PC-9 (cell line): ENCODE measurements at places on chromosomes 12 and 14. TPM values are rescaled to one million over a fixed set of nuclear protein-coding genes. Genes with fewer than 3 reads are reported as not detected.
A peak's percentile ranks its signal among the peaks of the same experiment; 100 is the strongest.

GRCh38 chr12:82627799-82628198 is 58.9 kb upstream of the TMTC2 start:
- no peak for DNase-seq
- H3K27ac ChIP-seq: no peak overlapping the region
- H3K27me3 ChIP-seq: no peaks in the 10 kb centered on the region
- H3K4me3 ChIP-seq: no peak overlapping the region

DNA sequence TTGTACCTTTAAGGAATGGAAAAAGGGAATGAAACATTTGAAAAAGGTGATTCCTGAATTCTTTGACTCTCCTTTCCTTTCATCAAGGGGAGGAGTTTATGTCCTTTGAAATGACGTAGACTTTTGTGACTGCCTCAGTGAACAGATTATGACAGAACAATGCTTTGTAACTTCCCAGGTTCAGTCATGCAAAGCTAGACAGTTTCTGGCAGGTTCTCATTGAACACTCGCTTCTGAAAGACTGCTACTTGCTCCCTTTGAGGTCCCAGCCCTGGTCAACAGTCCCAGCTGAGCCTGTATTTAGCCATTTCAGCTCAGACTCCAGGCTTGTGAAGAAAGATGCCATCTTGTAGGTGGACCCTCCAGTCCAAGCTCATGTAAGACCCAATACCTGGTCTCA is 1178.9 kb downstream of the BCL11B start:
- H3K27ac ChIP-seq: no peak overlapping the region
- H3K36me3 ChIP-seq: no peaks in the 10 kb centered on the region
- no peaks in the 10 kb centered on the region for H3K27me3 ChIP-seq
- no peaks in the 10 kb centered on the region for H3K4me1 ChIP-seq
- no peak overlapping the region for H3K4me3 ChIP-seq

DNA sequence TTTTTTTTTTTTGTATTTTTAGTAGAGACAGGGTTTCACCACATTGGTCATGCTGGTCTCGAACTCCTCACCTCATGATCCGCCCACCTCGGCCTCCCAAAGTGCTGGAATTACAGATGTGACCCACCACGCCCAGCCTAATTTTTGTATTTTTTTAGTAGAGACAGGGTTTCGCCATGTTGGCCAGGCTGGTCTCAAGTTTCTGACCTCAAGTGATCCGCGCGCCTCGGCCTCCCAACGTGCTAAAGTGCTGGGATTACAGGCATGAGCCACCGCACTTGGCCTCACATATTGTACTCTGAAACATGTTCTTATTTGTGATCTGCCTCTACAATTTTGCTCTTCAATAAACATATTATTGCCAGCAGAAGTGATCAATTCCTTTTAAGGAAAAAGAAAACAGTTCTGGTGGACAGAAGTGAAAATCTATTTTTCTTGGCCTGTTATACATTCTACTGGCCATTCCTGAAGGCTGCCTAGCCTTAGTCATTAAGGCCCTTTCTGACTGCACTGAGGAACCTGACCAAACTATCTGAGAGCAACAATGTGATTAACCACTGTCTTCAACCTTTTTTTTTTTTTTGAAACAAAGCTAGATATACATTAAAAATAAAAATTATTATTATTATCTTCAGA is 36.1 kb downstream of the SNX6 start:
- no peak for DNase-seq
- H3K27me3 ChIP-seq: no peaks in the 10 kb centered on the region
- H3K36me3 ChIP-seq: no peaks in the 10 kb centered on the region
- no peak overlapping the region for H3K27ac ChIP-seq
- no peaks in the 10 kb centered on the region for H3K4me1 ChIP-seq
- H3K4me3 ChIP-seq: no peak overlapping the region

GRCh38 chr12:47797441-47797840 is 22.3 kb downstream of the HDAC7 start:
- H3K4me1 ChIP-seq: no peaks in the 10 kb centered on the region
- no peak overlapping the region for H3K27ac ChIP-seq
- no peaks in the 10 kb centered on the region for H3K36me3 ChIP-seq
- no peaks in the 10 kb centered on the region for H3K27me3 ChIP-seq

DNA sequence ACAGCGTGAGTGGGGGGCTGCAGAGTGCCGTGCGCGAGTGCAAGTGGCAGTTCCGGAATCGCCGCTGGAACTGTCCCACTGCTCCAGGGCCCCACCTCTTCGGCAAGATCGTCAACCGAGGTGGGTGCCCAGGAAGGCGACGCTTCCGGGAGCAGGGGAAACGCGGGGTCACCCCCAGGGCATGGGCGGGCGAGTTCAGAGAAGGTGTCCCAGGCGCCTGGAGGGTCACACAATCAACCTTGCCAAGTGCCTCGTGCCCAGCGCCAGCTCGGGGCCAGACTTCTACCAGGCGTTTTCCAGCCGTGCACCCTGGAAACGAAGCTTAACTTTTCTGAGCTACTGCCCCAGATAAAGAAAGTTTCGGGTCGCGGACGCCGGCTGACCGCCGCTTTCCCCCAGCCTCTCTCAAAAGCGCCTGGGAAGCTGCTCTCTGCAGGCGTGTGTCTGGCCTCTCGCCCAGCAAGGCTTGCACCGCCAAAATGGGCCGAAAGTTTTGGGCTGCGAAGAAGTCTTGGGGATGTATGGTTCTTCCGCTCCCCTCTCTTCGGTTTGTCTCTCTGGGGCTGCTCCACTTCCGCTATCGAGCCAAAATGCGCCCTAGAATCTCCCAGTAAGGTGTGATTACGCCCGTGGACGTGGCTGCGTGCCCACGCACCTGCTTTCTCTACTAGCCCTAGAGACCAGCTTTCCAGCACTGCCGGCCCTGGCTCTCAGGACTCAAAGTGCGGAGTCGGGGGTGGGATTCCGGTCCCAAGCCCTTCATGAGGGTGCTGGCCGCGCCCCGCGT is 1.7 kb downstream of the WNT1 start:
- no peak overlapping the region for H3K27ac ChIP-seq
- no peaks in the 10 kb centered on the region for H3K4me1 ChIP-seq
- no peaks in the 10 kb centered on the region for H3K36me3 ChIP-seq
- peaks cover 54% of the 10 kb centered on the region for H3K27me3 ChIP-seq
- no peak for DNase-seq

GRCh38 chr12:130787445-130788410 is 51.3 kb downstream of the STX2 start:
- peaks cover 4% of the 10 kb centered on the region for H3K27me3 ChIP-seq
- no peak overlapping the region for H3K4me3 ChIP-seq
- H3K4me1 ChIP-seq: no peaks in the 10 kb centered on the region
- DNase-seq: no peak
- no peak overlapping the region for H3K27ac ChIP-seq

DNA sequence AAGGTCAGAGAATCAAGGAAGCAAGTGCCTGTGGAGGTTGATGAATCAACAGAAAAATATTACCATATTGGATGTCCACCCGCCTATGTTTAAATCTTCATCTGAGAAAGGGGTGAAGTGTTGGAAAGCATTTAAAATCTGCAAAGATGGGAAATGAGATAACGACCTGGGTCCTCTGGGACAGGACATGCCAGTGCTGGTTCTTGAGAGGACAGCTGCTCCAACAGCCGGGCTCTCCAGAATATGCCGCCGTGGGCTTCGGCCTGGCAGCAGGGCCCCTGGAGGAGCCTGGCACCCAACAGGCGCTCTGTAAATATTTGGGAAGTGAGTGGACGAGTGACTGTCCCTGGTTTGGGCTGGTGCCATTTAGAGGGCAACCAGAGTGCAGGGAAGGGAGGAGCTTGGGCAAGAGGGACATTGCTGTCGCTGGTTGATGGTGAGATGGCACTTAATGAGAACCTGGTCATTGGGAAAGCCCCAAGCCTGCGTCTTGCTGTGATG is 129.9 kb downstream of the KCNA5 start:
- peaks cover 19% of the 10 kb centered on the region for H3K27me3 ChIP-seq
- H3K27ac ChIP-seq: peak overlapping the region; percentile 61
- peaks cover 41% of the 10 kb centered on the region for H3K4me1 ChIP-seq
- H3K36me3 ChIP-seq: no peaks in the 10 kb centered on the region

DNA sequence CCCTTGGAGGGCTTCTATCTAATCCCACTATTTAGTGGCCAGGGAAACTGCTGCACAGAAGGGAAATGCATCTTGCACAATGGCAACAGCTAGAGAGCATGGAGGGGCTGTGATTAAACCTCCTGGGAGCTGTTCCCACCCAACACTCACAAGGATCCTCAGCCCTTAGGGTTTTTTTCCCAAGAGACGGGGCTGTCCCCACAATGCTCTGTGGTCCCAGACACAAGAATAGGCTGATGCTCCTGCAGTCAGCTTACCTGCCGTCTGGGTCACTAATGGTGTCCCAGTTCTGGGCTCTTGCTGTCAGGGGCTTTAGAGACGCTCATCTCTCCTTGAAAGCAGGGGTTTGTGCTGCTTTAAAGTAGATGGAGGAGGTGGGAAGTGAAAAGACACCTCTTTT is 4.6 kb downstream of the SERPINA1 start:
- peaks cover 12% of the 10 kb centered on the region; the same call in 1 of the 2 replicates for H3K27me3 ChIP-seq
- H3K4me1 ChIP-seq: no peaks in the 10 kb centered on the region
- no peaks in the 10 kb centered on the region for H3K36me3 ChIP-seq
- H3K4me3 ChIP-seq: no peak overlapping the region
- H3K27ac ChIP-seq: no peak overlapping the region

DNA sequence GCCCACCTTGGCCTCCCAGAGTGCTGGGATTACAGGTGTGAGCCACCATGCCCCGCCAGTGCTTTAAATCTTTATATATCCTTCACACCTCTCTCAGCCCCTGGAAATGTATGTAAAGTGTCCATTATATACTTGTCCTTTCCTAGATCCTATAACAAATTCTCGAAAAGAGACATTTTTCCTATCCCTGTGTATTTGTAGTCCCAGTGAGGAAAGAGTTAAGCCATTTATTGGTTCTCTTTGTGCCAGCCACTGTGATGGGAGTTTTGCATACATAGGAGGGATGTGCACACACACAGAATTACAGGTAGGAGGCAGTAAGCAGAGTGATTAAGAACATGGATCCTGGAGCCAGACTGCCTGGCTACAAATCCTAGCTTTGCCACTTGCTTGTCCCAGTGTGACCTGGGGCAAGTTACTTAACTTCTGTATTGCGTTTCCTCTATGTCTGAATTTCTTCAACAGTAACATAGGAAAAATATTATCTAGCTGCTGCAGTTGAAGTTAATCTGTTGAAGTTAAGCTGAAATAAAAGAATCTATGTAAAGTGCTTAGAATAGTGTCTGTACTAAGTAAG is 2.1 kb upstream of the RABGGTA start:
- no peaks in the 10 kb centered on the region for H3K27me3 ChIP-seq
- peaks cover 20% of the 10 kb centered on the region for H3K4me1 ChIP-seq
- no peak overlapping the region for H3K4me3 ChIP-seq
- H3K36me3 ChIP-seq: no peaks in the 10 kb centered on the region

GRCh38 chr14:51289169-51289568 is 49.1 kb downstream of the TMX1 start:
- H3K27me3 ChIP-seq: no peaks in the 10 kb centered on the region
- DNase-seq: no peak
- no peaks in the 10 kb centered on the region for H3K36me3 ChIP-seq
- H3K27ac ChIP-seq: no peak overlapping the region

GRCh38 chr14:60485598-60486251 is at the start of gene C14orf39:
C14orf39 (minus strand) TSS chr14:60486063; CDS start chr14:60485078, 985 bp downstream.
- H3K27ac ChIP-seq: no peak within 1 kb of the TSS
- H3K27me3 ChIP-seq: no peaks in the 10 kb centered on the region
- no peak within 1 kb of the TSS for H3K4me3 ChIP-seq
- no peak for DNase-seq
- H3K36me3 ChIP-seq: no peaks in the 10 kb centered on the region
- no peaks in the 10 kb centered on the region for H3K4me1 ChIP-seq

DNA sequence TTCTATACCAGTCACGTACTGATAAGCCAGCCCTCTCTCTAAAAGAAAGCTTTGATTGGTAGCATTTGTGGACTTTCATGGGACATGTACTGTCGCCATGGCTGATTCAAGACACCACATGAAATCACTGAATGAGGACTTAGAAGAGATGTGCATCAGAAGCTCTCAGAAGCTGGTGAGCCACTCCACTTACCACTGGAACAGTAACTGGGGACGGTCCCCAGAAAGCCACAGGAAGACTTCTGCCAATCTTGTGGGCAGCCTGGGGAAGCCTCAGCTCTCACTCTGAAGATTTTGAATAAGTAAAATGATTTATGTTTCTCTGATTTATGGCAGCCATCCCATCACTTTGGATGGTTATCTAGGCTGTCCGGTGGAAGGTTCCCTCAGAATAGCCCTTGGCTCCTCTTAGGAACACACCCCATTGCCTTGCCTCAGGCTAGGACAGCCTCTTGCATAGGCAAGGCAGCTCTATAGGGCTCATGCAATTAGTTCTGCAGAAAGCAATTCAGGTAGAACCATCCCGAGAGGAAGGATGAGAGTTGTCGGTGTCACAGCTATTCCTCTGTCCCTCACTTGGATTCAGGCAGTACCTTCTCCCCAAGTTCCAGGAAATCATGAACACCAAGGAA is 9.8 kb downstream of the DHRS1 start:
- H3K27ac ChIP-seq: no peak overlapping the region
- no peak overlapping the region for H3K4me3 ChIP-seq
- no peaks in the 10 kb centered on the region for H3K36me3 ChIP-seq
- DNase-seq: no peak
- H3K27me3 ChIP-seq: no peaks in the 10 kb centered on the region
- H3K4me1 ChIP-seq: no peaks in the 10 kb centered on the region

- no peak overlapping the region for H3K4me3 ChIP-seq
- H3K27ac ChIP-seq: no peak overlapping the region
- H3K27me3 ChIP-seq: no peaks in the 10 kb centered on the region
- H3K4me1 ChIP-seq: no peaks in the 10 kb centered on the region
Measured at GRCh38 chr14:89996963-89997362, 41.2 kb downstream of the TDP1 start.

DNA sequence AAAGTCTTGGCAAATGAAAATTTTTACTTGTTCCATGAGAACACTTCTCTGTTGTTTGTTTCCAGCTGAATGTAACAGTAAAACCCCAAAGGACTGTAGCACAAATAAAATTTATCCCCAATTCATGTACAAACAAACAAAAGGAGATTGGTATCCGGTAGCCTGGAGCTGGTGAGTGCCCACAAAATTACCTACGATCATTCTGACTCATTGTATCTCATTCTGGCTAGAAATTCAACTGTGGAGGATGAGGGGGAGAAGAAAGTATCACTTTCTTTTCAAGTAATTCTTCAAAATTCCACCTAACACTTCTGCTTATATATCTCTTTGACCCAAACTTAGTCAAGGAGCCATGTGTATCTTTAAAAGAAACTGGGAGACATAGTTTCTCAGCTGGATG is 268.5 kb downstream of the ALG10B start:
- H3K27me3 ChIP-seq: no peaks in the 10 kb centered on the region
- no peak for DNase-seq
- H3K36me3 ChIP-seq: no peaks in the 10 kb centered on the region
- H3K27ac ChIP-seq: no peak overlapping the region
- H3K4me1 ChIP-seq: peaks cover 20% of the 10 kb centered on the region
- no peak overlapping the region for H3K4me3 ChIP-seq

DNA sequence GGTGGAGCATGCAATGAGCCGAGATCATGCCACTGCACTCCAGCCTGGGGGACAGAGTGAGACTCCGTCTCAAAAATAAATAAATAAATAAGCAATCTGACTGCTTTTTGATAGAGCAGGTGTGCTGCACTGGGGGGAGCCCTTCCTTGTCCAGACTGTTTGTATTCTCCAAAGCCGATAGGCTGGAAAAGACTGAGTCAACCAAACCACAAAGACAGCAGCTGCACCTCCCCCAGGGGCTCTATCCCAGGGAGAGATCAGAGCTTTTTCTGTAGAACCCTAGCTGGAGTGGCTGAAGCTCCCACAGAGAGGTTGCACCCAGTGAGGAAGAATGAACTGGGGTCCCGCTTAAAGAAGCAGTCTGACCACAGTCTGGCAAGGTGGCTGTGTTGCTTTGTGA is 45.8 kb upstream of the LALBA start:
- no peaks in the 10 kb centered on the region for H3K4me1 ChIP-seq
- peaks cover 20% of the 10 kb centered on the region for H3K27me3 ChIP-seq

Gene CD69
- not detected in 2 replicates for total RNA-seq

Gene CATSPERB
- total RNA-seq: not detected in 2 replicates

Gene SLC5A8
- total RNA-seq: not detected in 2 replicates

Gene P2RX2
- not detected in 2 replicates for total RNA-seq

Gene TRAFD1
- 34.1 and 38.7 TPM in 2 replicates for total RNA-seq

Gene GPR65
- total RNA-seq: not detected in 2 replicates

Gene SLC6A13
- total RNA-seq: not detected in 2 replicates

Gene MYF5
- not detected in 2 replicates for total RNA-seq

Gene ZNF385A
- 17.2 and 18.0 TPM in 2 replicates for total RNA-seq
